Psoas muscle (tissue), 8 donors: ENCODE measurements at places on chromosomes 7 and 10. TPM values are rescaled to one million over a fixed set of nuclear protein-coding genes. Genes with fewer than 3 reads are reported as not detected.

UNC5B gene
- total RNA-seq, result 1.1 TPM

CNPY4 gene
- total RNA-seq, result 2.5 TPM

NPY4R gene
- total RNA-seq, result not detected

LBX1 gene
- 12.3 TPM for total RNA-seq

GALNT11 gene
- total RNA-seq, result 20.6 TPM

SLC26A5 gene
- total RNA-seq, result not detected
